ENCODE measurements at places on chromosomes 12 and 14.

- no peaks in the 10 kb centered on the region for H3K36me3 ChIP-seq
- H3K4me3 ChIP-seq = no peak overlapping the region
- peaks cover 6% of the 10 kb centered on the region for H3K27me3 ChIP-seq
- no peak overlapping the region for H3K27ac ChIP-seq
- H3K4me1 ChIP-seq = peaks cover 11% of the 10 kb centered on the region
These were observed 217.0 kb downstream of the KIF26A start for GRCh38 chr14:104355101-104356019.

GRCh38 chr14:20792556-20792955 is 10.1 kb downstream of the RNASE1 start:
- no peak for DNase-seq
- peaks cover 36% of the 10 kb centered on the region for H3K4me1 ChIP-seq
- H3K36me3 ChIP-seq = no peaks in the 10 kb centered on the region
- H3K4me3 ChIP-seq = no peak overlapping the region
- peaks cover 3% of the 10 kb centered on the region for H3K27me3 ChIP-seq
- H3K27ac ChIP-seq = no peak overlapping the region

DNA sequence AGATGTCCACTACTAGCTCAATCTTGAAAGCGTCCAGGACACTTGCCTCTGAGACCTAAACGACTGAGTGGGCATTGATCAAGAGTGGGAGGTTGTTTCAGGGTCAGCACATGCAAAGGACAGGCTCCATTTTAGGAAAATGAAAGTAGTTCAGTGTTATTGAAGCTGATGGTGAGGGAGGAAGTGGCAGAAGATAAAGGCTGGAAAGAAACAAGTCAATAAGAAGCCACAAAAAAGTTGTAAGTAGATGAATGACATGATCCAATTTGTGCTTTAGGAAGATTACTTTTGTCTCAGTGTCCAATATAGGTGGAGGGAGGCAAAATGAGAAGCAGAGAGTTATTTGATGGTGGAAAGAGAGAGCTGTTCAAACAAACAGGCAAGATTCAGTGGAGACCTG is 22.0 kb downstream of the GPR65 start:
- H3K4me1 ChIP-seq = peaks cover 57% of the 10 kb centered on the region
- no peak overlapping the region for H3K4me3 ChIP-seq
- no peak overlapping the region for H3K27ac ChIP-seq
- DNase-seq = no peak

DNA sequence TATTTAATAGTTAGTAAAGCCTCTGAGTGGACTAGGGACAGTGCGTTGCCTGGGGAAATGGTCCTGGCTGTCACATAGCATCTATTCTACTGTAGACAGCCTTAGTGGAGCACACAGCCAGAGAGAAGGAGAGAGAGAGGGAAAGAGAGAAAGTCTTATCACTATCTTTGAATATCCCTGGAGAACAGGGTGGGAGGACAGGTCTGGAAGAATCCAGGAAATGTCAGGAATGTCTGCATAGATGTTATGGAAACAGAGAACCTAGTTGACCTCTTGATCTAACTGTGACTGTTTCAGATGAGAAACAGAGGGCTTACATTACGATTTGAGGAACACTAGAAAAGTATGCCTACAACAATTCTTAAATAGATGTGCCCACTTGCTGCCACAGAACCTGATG is 92.8 kb downstream of the SLC15A5 start:
- H3K4me1 ChIP-seq = no peaks in the 10 kb centered on the region
- no peaks in the 10 kb centered on the region for H3K36me3 ChIP-seq
- DNase-seq = no peak

DNA sequence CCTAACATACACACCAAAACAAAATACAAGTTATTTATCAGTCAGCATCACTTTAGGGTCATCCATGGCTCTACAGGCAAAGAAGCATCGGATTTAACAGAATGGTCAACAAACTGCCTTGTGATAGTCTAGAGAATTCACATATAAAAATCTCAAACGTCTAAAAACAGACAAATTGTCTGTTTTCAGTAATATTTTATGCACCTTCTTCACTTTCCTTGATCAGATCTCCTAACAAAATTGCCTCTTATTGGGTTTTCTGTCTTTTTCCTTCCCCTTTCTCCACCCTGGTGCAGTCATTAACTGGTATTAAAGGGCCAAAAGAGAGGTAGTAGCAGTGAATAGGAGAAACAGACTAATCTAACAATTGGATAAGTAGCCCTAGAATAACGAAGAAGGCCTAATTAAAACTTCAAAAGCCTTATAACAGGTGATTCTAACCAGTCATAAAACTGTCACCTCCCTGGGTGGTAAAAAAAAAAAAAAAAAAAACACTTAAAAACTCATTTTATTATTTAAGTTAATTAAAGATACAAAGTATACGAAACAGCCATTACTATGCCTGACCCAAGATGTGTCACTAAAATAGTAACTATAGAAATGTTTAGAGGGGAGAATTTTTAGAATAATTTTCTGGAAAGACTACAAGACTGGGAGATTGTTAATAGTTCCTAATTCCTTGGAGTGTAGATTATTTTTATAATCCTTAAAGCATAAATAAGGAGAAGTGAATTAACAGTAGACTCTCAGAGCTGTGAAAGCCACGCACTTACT is 1.5 kb downstream of the KIF21A start:
- H3K36me3 ChIP-seq = peaks cover 3% of the 10 kb centered on the region
- no peak overlapping the region for H3K27ac ChIP-seq
- peaks cover 10% of the 10 kb centered on the region for H3K4me1 ChIP-seq
- peaks cover 11% of the 10 kb centered on the region for H3K27me3 ChIP-seq
- peak overlapping the region; percentile 96 for H3K4me3 ChIP-seq

Data from endothelial cell (in vitro differentiated cells).